Mononuclear cell (primary cell): ENCODE measurements at places on chromosomes 7 and 10. TPM values are rescaled to one million over a fixed set of nuclear protein-coding genes. Genes with fewer than 3 reads are reported as not detected.

Gene CTAGE8
- 0.73 TPM for total RNA-seq

Gene BTBD16
- not detected for total RNA-seq

Gene CLCN1
- total RNA-seq = 0.21 TPM

Gene HOXA2
- 0.10 TPM for total RNA-seq

Gene PAPOLB
- not detected for total RNA-seq

Gene ACTR3C
- total RNA-seq = 9.3 TPM

Gene TSPAN33
- 38.0 TPM for total RNA-seq

Gene GAD2
- under 0.01 TPM for total RNA-seq

Gene EPO
- not detected for total RNA-seq

Gene TDRD1
- 0.10 TPM for total RNA-seq

Gene GNAT3
- total RNA-seq = not detected

Gene PTF1A
- total RNA-seq = not detected

Gene KLF6
- total RNA-seq = 606 TPM

Gene CARD11
- total RNA-seq = 39.1 TPM

Gene SP8
- not detected for total RNA-seq

Gene NEBL
- total RNA-seq = 0.10 TPM

Gene H2BK1
- not detected for total RNA-seq

Gene NKX1-2
- not detected for total RNA-seq

Gene FANK1
- 0.21 TPM for total RNA-seq

Gene C10orf105
- 0.31 TPM for total RNA-seq

Gene TMEM225B
- total RNA-seq = 1.4 TPM

Gene GDF2
- total RNA-seq = not detected

Gene GOLGA7B
- 1.7 TPM for total RNA-seq

Gene NUPR2
- not detected for total RNA-seq

Gene LEP
- total RNA-seq = not detected

Gene SEPHS1
- 14.6 TPM for total RNA-seq

Gene LBX1
- total RNA-seq = not detected

Gene NPSR1
- total RNA-seq = not detected

Gene SFRP5
- 0.52 TPM for total RNA-seq

Gene ATOH7
- total RNA-seq = not detected

Gene C10orf53
- not detected for total RNA-seq

Gene HTR5A
- under 0.01 TPM for total RNA-seq

Gene MYL10
- total RNA-seq = not detected
